Right ventricle myocardium inferior (tissue), 1 donor: ENCODE measurements at places on chromosomes 13 and 19. TPM values are rescaled to one million over a fixed set of nuclear protein-coding genes. Genes with fewer than 3 reads are reported as not detected.

The KLC3 gene
- not detected for total RNA-seq

The KLK3 gene
- not detected for total RNA-seq

The KLF2 gene
- 73.1 TPM for total RNA-seq

The GIPC3 gene
- 2.7 TPM for total RNA-seq
